ENCODE measurements at places on chromosomes 2 and 18.

DNA sequence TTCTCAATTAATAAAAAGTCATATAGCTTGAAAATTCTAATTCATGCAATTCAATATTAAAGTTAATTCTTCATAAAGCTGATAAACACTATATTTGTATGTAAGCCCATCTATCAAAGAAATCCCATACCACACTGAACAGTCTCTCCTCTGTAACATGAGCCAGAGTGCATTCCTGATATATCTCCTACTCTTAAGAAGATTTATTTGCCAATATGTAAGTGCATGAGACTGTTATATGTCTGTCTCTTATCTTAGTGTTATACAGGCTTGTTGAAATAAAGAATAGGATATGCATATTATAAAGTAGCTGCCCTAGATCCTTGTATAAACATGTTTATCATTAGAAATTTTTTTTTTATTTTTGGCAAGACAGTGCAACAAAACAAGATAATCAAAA is 40.4 kb upstream of the TTC32 start:
- no peak for DNase-seq

GRCh38 chr2:5076599-5076998 is 615.6 kb upstream of the SOX11 start:
- no peak for DNase-seq

DNA sequence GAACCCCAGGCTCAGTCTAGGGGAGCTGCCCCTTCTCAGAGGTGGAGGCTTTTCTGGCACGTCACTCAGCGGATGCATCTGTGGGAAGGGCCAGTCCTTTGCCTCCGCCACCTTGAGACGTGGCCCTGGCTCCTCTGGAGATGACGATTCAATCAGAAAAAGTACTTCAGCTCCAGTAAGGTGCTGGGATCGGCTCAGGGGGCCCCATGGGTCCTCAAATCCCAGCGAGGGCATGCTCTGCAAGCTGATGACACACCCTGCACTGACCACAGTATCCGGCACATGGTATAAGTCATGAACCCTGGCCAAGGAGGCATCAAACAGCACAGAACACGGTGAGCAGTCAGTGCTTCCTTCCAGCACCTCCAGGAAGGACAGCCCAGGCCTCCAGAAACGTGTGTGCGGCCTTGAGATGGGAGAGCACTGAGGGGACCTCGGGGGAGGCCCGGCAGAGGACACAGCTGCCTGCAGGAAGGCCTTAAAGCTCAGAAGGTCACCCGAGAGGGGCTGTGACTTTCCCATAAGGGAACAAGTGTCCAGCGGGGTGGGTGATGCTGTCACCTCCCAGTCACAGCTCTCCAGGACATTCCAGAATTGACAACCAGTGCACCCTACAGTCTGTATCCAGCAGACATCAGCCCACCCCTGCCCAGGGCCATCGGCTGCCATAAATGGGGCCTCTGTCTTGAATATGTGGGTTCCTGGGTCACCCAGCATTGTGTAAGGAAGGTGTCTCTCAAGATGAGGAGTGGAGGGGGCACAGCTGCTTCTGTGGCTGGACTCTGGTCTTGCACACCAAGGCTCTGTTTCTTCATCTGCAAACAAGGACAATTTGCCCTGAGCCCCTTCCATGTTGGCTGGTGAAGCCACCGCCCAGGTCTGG is 205.8 kb downstream of the NDUFA10 start:
- DNase-seq: no peak

DNA sequence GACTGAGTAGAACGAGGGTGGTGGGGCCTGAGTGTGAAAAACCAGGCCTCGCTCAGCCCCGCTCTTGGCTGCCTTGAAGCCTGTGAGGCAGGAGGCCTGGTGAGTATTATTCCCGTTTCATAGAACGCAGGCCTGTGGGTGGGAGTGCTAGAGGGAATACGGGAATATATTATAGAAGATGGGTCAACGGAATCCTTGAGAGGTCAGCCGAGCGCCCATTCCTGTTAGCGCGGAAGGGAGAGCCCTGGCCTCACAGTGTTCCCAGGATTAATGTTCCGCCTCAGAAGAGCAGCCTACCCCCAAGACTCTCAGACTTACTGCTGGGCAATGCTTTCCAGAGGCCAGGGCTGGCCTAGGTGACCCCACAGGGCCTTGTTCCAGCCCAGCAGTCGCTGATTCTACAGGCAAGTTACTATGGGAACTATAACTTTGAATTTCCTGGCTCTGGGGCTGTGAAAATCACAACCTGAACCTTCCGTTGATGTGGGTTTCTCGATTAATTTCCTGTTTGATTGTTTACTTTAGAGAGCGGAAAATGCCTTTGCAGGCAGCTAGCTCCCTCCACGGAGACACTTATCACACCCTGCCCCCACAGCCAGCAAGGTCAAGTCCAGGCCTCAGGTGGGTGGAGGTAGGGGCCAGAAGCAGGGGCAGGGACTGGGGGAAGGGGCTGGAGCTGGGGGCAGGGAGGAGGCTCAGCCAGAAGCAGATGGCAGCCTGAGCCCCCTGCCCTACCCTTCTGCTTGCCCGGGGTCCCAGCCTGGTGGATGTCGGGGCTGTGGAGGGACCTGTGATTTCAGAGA is 108.3 kb downstream of the SMAD7 start:
- DNase-seq: no peak

GRCh38 chr2:49831698-49832367 is 677.5 kb upstream of the FSHR start:
- DNase-seq: no peak

GRCh38 chr18:11274144-11274794 is 124.9 kb upstream of the PIEZO2 start:
- no peak for DNase-seq

DNA sequence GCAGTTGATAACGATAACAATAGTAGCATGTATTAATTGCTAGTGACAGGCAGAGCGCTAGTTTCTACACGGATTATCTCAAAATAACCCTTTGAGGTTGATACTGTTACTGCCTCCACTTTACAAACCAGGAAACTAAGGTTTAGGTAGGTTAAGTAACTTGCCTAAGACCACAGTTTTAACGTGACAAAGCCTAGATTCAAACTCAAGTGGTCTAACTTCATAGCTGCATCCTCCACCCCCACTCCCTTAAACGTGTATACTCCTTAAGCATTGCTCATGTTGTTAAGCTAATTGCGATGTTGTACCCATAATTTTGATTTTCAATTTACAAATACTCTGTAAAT is 1.2 kb downstream of the ME2 start:
- no peak for DNase-seq

GRCh38 chr2:155600296-155600695 is 732.2 kb downstream of the NR4A2 start:
- DNase-seq: no peak

DNA sequence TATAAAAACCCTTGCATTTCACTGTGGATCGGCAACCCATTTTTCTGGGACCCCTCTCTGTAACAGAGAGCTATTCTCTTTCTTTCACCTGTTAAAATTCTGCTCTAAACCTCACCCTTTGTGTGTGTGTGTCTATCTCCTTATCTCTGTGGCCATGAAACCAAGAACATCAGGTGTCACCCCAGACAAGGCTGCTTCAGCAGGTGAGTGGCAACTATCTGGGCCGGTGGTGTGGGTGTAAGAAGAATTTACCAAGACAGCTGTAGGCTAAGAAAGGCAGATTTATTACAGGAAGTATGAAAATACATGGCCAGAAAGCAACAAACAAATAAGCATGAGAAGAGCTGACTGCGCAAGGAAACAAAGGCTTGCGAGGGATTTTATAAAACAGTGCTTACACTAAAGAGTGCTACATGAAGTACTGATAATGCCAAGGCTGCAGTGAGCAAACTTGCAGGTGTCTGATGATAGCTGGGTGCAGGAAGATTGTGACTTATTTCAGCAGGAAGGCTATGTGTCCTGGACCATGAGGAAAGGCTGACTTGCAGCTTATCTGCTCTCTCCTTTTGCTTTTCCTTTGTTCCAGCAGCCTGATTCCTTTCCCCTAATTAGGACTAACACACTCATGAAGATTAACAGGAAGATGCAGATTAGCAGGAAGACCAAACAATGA is 421.1 kb downstream of the PTH2R start:
- no peak for DNase-seq

All from neuronal stem cell (in vitro differentiated cells).